Fibroblast of skin of right biceps (primary cell): ENCODE measurements at places on chromosomes 5 and 9.

GRCh38 chr5:172854451-172854871 lies 20.4 kb downstream of the ERGIC1 start:
- no peak for DNase-seq

DNA sequence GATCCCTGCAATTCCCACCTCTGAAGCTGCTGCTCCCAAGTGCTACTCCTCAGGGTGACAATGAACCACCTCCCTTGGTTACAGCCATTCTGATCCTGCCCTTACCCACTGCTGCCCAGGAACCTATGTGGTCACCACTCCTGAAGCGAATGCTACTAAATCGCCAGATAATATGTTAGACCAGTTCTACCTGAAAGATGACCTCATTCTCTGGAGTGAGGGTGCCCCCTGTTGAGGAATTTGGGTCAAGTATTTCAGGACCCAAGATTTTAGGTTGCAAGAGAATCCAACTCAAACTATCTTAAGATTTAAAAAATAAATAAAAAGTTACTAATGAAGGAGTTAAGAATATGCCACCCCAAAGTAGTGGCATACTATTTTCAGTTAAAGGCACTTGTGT lies 5.8 kb upstream of the SNAPC3 start:
- DNase-seq = peak; percentile 29

GRCh38 chr5:113897748-113898147 lies 384.3 kb downstream of the YTHDC2 start:
- DNase-seq = no peak

- DNase-seq = peak; percentile 4
Observed at GRCh38 chr5:93359960-93360305, 221.1 kb downstream of the NR2F1-AS1 start.
